DMS153 (cell line): ENCODE measurements at places on chromosomes 5 and 9.

DNA sequence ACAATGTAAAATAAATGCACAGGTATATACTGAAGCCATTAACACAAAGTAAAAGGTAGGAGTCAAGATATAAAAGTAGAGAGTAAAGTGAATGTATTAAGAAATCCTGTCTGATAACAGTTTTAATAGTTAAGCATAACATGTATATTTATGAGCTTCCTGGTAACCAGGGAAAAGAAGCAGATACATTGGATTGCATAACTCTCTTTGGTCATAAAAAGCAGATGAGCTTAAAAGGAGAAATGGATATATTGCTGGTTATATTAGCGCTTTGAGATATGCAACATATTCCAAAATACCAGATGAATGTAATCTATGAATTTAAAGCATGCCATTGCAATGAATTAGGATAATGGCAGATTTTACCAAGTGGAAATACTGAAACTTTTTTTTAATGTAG lies 6.2 kb upstream of the TNFSF8 start:
- no peak for DNase-seq

DNA sequence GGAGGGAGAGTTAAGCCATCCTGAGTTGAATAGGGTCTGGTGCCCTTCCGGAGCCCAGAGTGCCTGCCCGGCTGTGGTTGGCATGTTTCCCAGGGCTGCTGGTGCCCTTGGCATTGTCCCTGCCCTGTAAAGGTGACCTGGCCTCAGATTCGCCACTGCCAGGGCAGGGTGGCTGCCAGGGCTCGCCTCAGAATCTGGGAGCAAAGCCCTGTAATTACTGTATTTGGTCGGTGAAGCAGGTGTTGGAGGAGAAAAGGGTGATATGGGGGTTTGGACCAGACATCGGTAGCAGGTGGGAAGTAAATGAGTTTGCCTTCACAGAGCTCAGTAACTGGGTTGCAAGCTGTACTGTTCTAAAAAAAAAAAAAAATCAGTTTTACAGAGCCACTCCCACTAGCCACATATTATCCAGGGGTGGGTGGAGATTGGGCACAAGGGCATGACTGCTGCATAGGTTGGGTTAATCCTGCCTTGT lies 47.6 kb downstream of the RGS3 start:
- no peak for DNase-seq

- DNase-seq: no peak
These were observed 14.8 kb upstream of the SLC6A19 start for GRCh38 chr5:1186351-1187233.

- DNase-seq: no peak
These were observed 40.8 kb upstream of the SPDL1 start for GRCh38 chr5:169542811-169543210.

DNA sequence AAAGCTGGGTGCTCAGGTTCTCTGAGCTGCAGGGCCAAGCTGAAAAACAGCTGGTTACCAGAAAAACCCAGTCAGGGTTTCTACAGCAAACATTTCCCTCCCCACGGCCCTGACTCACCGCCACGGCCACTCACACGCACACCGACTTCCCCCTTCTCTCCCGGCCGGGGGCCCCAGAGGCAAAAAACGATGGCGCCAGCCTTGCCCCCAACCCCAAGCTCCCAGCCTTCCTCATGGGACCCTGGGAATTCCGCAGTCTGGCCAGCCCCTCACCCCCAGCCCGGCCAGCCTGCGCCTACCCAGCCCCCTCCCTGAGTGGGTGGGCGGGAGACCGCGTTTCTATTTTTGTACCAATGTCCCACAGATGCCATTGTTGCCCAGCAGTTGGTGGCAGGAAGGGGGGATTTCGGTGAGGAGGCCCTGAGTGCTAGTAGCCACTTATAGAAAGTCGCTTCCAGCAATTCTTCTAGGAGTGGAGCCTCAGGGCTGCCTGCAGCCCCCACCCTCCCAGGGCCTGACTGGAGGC lies 18.4 kb downstream of the ENG start:
- DNase-seq: no peak

GRCh38 chr9:121744687-121745395 lies 93.4 kb downstream of the DAB2IP start:
- no peak for DNase-seq
